ENCODE measurements at places on chromosomes 12 and 14.

DNA sequence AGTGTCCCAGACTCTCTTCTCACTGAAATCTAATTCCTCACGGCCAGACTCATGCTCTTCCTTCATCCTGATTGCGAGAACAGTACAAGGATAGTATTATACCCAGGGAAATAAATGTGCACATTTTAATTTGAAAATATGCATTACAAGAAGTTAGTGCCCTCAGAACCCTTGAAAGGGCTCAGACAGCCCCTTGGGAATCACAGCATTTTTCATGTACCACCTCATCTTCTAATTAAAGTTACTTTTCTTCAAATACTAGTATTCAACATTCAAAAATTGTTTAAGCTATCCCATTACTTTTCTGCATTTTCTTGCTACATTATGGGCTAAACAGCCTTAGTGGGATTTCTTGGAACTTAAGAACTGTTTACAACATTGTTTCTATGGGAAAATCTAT lies 1.7 kb upstream of the APPL2 start:
- DNase-seq = no peak

GRCh38 chr12:6780573-6780972 lies 8.3 kb downstream of the LAG3 start:
- no peak for DNase-seq

- no peak for DNase-seq
These were observed 49.6 kb downstream of the TC2N start for GRCh38 chr14:91817566-91818325.

GRCh38 chr12:11677093-11677492 lies 27.6 kb downstream of the ETV6 start:
- no peak for DNase-seq

DNA sequence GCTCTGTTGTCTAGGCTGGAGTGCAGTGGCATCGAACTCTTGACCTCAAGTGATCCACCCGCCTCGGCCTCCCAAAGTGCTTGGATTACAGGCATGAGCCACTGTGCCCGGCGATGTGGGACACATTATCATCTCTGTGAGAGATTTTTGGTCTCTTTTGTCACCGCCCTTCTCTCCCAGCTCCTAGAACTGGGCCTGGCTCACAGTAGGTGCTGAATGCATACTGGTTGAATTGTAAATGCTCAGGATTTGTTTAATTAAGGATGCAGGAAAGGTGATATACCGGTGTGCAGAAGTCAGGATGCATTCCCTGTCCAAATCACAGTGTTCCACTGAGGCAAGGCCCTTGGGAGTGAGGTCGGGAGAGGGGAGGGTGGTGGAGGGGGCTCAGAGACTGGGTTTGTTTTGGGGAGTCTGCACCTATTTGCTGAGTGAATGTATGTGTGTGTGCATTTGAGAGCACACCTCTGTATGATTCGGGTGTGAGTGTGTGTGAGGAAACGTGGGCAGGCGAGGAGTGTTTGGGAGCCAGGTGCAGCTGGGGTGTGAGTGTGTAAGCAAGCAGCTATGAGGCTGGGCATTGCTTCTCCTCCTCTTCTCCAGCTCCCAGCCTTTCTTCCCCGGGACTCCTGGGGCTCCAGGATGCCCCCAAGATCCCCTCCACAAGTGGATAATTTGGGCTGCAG lies 1.0 kb upstream of the KRT18 start:
- DNase-seq = no peak

DNA sequence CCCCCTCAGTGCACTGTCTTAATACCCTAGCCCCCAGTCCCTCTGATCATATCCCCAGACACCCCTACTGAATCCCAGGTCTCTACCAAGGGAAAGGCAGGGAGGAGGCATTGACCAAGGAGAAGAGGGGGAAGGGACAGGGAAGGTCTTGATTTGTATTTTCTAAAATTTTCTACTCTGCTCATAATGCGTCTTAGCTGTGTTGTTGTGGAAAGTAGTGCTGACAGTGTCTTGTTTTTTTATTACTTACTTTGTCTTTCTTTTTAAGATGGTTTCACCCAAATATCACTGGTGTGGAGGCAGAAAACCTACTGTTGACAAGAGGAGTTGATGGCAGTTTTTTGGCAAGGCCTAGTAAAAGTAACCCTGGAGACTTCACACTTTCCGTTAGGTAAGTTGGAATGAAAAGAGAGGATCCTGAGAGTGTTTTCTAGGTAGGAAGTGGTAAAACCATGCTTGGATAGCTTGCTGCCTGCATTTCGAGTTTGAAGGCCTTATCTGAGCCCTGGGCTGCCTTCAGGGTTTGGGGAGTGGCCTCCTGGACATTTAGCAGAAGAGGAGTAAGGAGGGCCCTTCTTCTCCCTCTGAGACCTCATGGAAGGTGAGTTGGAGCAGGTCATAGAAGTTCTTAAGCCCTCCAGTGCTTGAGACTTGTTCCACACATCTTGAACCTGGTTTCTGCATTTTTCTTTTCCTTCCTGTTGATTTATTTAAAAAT lies 27.4 kb downstream of the PTPN11 start:
- DNase-seq = no peak

DNA sequence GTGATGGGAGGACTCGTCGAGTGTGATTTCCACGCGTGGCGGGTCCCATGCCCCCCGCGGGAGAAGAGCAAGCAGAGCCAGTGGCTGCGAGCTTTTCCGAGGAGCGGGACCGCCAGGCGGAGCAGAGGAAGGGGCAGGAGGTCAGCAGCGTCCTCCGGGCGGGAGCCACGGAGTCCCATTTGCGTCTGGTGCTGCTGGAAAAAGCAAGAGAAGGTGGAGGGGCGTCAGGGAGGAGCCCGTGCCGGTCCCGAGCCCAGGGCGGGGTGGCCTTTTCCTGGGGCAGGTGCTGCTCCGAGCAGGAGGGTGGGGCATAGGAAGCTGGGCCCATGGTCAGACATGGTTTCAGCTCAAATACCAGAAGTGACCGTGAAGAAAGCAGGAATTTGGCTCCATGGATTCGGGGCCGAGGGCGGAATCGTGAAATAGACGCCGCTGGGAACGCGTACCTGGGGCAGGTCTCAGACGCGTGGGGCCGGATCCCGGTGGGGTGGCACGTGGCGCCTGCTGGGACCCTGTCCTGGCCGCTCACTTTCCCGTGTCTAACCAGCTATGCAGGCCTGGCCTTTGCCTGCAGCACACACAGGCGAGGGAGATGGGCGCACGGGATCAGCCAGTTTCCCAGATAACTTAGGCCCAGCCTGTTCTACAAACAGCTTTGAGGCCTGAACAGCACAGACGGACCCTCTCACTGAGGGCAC lies 60.0 kb downstream of the GALNT9 start:
- DNase-seq = no peak

- no peak for DNase-seq
These were observed 798.5 kb downstream of the DIO2 start for GRCh38 chr14:79412822-79413221.

GRCh38 chr12:90280564-90281058 lies 572.0 kb upstream of the ATP2B1 start:
- DNase-seq = no peak

DNA sequence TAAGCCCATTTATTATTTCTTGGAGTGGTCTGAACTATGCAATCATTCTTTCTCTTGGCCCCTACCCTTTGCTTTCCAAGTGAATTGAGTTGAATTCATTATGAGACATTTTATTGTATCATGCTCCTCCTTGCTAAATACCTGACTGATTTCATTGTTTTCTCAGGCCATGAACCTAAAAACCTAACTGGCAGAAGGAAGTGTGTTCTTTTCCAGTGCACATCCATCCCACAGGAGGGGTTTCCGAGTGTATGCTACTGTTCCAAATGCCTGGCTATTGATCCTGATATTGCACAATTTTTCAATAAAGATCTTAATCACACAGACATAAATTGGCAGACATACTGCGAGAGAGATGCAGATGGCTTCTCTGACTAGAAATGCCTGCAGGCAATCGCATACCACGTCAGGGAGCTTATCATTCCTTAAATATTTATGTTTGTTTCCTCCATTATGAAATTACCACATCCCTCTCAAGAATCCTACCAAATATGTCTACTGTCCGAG lies 162.2 kb upstream of the EGLN3 start:
- no peak for DNase-seq

DNA sequence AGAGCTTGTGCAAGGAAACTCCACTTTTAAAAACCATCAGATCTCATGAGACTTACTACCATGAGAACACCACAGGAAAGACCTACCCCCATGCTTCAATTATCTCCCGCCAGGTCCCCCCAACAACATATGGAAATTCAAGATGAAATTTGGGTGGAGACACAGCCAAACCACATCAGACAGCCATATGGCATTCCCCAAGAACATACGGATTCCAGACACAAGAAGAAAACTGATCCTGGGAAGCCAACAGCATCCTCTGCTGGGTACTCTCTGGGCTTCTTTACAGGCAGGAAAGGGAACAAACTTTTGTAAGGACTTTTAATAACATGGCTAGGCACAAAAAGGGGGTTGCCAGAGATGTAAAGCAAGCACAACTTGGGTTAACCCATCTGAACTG lies 127.2 kb downstream of the TMEM132C start:
- no peak for DNase-seq

DNA sequence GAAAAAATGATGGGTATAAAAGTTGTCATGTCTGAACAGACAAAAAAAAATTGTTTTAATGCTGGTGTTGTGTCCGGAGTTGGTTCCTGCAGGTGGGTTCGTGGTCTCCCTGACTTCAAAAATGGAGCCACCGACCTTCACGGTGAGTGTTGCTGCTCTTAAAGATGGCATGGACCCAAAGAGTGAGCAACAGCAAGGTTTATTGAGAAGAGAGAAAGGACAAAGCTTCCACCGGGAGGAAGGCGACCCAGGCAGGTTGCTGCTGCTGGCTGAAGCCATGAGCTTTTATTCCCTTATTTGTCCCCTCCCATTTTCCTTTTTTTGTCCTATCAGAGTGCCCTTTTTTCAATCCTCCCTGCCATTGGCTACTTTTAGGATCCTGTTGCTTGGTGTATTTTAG lies at the start of gene TAS2R31:
Gene TAS2R31 (minus strand): TSS at position 101 of the 400 bp plus-strand sequence. CDS start 72 bp downstream, at position 29.
- DNase-seq = no peak

- DNase-seq = no peak
These were observed 259.6 kb upstream of the TBX3 start for GRCh38 chr12:114943601-114944000.

GRCh38 chr12:127820271-127820670 lies 446.7 kb upstream of the TMEM132C start:
- DNase-seq = no peak

- DNase-seq = no peak
These were observed 113.9 kb downstream of the KIF21A start for GRCh38 chr12:39329018-39329417.

Measured in stimulated activated CD4-positive, alpha-beta T cell treated with anti-CD3 and anti-CD28 coated beads, Interleukin-1b, Interleukin-23, amount 100 ng/mL, for 1 hour (primary cell).